ENCODE measurements at places on chromosomes 1 and 21.
A peak's percentile ranks its signal among the peaks of the same experiment; 100 is the strongest.

DNA sequence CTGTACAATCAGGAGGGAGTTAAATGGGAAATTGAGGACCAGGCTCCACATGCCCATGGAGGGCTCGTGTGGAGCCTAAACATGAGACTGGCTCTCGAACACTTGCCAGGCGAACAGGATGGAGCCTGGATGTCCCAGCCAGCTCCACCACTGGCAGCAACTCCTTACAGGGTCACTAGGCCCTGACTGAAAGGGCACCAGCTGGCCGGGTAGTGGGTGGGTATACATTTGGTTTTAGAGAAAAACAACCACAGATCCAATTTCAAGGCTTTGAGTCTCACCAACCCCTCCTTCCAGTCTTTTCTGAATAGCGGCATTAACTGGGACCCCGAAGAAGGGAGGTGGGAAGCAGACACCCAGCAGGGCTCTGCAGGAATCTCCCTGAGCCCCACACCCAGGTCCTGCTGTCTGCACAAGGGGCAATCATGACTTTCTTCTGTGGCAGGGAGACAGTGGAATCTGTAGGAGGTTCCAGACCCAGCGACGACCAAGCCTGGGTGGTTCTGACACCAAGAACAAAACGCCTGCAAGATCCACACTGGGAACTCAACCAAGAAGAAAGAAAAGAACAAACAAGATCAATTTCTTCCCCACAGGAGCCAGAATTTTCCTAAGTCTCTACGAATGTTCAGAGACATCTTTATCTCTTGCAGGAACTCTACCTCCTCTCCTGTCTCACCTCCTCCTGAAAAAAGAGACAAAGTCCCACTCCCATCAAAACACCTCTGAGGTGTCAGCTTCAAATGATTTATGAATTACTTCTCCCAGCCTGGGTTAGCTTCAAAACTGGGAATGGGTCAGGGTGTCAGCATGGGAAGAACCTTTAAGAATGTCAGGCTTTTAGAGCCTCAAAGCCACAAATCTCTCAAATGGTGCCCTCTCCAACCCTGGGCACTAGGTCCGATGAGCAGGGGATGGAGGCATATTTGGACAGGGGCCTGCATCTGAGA lies 26.5 kb upstream of the SRP9 start:
- DNase-seq: no peak

DNA sequence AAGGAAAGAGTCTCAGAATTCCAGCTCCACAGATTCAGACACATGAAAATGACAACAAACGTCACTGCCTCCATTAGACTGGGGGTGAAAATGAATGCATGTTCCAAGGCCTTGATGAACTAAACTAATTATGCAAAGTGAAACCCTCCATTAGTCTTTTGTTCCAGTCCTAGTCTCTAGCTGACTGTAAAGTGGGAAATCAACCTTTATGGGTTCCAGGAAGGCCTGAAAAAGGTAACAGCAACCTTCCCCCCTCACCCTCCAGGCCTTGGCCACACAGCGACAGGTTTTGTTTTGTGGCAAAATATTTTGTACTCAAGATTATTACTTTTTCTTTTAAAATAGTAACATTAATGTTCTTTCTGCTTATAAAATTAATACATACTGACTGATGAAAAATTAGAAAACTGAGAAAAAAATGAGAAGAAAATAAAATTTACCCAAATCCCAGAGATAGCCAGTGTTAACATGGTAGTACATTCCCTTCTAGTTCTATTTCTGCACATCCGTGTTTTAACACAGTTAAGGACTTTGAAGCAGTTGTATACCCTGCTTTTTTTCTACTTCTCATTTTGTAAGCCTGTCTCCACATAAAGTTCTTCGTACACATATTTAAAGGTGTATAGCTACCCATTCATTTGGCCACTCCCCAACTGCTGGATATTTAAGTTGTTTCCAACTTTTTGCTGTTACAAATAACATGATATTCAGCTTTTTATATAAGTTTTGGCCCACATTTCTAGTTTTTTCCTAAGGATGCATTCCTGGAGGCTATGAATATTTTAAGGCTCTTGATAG lies 60.9 kb downstream of the CD2 start:
- no peak for DNase-seq

DNA sequence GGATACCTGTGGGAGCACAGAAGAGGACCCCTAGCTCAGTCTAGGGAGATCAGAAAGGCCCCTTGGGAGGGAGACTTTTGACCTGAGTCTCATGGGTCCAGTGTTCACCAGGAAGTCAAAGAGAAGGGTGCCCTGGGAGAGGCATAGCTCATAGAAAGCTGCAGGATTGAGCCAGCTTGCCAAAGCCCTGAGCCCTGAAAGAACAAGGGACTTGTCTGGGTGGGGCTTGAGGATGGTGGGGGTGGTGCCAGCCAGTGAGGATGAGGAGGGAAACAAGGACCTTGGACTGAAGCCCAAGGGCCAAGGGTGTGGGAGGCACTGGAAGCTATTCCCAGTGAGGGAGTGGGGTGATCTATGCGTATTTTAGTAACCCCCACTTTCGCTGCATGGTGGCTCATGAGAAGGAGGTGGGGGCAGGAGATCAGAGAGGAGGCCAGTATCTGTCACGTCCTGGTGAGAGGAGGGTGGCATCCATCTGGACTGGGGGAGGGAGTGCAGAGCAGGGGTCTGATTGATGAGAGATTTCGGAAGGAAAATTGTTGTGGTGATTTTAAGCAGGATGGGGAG lies 28.4 kb downstream of the DMBX1 start:
- DNase-seq: no peak

DNA sequence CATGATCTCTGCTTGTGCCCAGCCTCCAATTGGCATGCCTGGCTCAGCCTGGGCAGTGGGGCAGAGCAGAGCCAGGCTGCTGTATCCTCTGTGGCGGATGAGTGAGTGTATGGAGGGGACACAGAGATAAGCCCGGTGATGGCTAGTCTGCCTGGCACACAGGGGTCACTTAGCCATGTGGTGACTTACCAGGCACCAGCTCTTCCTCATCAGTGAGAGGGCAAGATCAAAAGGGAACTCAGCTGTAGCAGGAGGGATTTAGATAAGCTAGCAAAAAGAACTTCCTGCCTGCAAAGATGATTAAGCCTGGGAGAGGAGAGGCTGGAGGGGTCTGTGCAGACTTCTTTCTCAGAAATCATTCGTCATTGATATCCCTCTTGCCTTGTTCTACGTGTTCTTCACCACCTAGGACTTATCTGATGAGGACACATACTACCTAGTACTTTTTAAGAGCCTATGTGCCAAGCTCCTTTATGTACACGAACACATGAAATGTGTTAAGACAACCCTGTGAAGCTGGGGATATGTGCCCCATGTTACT lies 7.9 kb downstream of the KIF21B start:
- peak; percentile 59 for DNase-seq

- DNase-seq: peak; percentile 74
These were observed 8.4 kb upstream of the KCNN3 start for GRCh38 chr1:154878371-154879037.

DNA sequence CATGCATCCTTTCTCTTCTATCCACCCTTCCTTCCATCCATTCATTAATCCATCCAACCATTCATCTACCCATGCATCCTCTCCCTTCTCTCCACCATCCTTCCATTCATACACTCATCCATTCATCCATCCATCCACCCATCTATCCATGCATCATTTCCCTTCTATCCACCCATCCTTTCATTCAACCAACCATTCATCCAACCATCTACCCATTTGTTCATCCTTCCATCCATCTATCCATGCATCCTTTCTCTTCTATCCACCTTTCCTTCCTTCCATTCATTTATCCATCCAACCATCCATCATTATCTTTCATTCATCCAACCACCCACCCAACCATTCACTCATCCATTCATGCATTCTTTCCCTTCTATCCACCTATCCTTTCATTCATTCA lies 188.4 kb downstream of the NPHP4 start:
- no peak for DNase-seq

DNA sequence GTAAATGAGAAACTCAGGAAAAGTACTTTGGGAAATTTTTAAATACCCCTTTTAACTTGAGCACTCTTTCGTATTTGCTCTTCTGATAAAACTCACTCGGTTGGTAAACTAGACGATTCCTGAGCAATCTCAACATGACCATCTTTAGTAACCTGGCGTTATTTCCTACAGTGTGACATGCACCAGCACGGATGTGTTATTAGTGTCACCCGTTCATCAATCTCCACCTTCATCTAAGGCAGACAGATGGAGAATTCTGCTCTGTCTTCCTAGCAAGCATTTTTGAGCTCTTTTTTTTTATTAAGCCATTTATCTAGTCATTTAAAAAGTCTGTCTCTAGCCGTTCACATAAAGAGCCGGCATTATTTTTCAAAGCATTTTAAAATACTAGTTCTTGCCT lies 155.2 kb downstream of the DISP1 start:
- no peak for DNase-seq

- DNase-seq: no peak
These were observed 477 bp downstream of the SNAP47 start for GRCh38 chr1:227735539-227736285.

DNA sequence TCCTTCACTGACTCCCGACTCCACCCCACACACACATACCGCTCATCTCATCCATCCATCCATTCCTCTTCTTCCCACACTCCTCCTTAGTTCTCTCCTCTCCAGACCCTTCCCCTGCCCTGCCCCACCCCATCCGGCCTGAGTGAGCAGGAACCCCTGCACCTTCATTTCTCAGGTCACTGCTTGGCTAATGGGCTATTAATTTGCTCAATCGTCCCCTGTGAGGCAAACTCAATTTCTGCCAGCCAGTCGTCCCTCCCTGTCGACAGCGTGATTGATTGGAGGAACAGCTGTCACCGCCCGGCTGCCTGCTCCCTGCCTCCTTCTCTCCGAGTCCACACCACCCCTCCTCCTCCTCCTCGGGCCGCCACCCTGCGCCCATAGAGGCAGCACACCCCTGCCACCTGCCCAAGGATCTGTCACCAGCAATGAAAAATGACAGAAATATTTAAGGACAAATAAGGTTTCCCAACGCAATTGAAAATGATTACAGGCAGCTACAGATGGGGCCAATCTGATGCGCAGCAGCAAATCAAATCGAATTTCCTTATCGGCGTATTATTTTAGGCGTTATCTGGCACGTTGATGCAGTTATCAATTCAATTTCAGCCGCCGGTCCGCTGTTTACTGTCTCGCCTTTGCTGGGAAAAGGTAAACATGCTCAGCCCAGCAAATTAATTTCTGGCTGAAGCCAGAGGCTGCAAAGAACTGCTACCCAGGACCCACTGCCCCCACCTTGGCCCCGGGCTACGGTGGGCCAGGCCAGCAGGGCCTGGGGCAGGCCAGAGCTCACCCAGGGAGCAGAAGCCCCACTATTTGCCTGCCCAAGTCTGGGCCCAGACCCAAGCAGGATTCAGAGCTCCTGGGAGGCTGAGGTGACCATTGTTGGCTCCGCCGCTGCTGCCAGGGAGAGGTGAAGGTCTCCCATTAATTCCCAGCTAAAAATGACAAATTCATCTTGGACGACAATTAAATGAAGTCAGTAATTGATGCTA lies 71.3 kb downstream of the TMEM53 start:
- no peak for DNase-seq

- DNase-seq: no peak
These were observed 12.4 kb downstream of the TMCC2 start for GRCh38 chr1:205240118-205240517.

- DNase-seq: no peak
These were observed 34.7 kb downstream of the CDCA8 start for GRCh38 chr1:37726751-37727585.

DNA sequence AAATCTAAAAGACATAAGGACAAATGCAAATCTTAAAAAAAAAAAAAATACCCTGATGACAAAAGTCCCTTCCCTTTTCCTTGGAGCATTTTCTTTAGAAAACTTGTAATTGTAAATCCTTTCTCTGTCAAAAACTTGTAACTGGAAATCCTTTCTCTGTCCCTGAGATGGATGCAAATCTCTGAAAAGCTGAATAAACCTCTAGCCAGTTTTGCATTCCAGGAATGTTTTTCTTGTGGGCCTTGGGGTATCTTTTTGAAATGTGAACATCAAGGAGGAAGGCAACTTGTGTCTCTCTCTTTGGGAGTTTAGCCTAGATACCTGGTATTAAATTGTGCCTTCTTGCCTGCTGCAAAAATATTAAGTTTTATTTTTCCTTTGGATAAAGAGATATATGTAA lies 305.3 kb downstream of the KCNT2 start:
- DNase-seq: no peak

GRCh38 chr1:15283526-15283925 lies 36.5 kb downstream of the FHAD1 start:
- DNase-seq: peak; percentile 59

DNA sequence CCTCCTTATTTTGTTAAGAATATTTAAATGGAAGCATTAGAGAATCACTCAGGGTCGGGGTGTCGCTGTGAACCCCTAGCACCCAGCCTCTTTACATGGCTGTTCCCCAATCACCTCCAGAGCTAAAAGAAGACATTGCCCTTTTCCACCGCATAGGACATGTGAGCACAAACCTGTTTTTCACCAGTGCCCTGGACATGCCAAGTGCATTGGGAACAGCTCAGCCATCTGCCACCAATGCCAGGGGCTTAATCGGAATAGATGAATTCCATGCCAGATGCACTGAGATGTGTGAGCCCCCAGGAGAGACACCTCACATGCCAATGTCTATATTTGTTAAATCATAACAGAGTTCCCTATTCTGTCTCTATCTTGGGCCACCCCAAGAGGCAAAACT lies 33.3 kb downstream of the EIF2D start:
- DNase-seq: no peak

DNA sequence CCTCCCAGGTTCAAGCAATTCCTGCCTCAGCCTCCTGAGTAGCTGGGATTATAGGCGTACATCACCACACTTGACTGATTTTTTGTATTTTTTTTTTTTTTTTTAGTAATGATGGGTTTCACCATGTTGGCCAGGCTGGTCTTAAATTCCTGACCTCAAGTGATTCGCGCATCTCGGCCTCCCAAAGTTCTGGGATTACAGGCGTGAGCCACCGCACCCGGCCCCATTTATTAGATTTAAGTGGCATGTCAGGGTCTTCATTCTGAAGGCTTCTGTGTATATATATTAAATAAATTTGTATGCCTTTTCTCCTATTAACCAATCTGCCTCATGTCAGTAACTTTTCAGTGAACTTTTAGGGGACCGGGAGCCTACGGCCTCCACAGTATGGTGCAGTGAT lies 6.0 kb upstream of the CLIC4 start:
- no peak for DNase-seq

DNA sequence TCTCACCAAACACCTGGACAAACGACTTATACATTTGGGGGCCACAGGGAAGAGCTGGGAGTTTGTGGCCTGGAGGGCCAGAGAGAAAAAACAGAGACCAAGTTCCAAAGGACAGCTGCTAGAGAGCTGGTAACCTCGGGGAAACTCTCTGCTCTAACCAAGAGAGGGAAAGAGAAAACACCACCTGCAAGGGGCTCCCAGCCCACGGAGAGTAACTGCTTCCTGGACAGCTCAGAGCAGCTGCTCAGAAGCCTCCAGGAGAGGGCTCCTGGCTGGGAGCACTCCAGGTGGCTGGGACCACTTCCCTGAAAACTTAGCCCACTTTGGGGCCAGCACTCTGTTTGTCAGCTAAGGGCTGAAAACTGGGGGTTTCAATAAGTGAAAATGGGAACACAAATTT lies 154.8 kb upstream of the GRIK3 start:
- DNase-seq: no peak

DNA sequence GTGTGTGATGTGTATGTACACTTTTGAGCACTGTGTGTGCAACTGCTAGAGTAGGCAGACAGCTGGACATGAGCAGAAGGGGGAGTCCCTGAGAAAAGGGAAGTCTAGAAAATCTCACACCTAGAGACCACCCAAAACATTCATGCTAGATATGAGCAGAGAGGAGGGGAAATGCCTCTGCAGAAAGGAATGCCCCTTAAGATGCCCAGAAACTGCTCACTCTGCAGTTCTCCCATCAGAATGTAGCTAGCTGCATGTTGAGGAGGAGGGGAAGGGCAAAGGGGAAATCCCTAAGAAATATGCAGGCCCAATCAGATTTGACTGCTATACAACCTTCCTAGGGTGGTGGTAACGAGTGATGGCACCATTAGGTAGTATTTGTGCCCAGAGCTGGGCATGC lies 31.8 kb upstream of the MAGOH start:
- peak; percentile 5 for DNase-seq

Data from suppressor macrophage treated with lipopolysaccharide for 1 hour (primary cell).